ENCODE measurements at places on chromosomes 2 and 18.

- no peak for DNase-seq
Measured at GRCh38 chr18:44917216-44918141, 236.8 kb downstream of the SETBP1 start.

DNA sequence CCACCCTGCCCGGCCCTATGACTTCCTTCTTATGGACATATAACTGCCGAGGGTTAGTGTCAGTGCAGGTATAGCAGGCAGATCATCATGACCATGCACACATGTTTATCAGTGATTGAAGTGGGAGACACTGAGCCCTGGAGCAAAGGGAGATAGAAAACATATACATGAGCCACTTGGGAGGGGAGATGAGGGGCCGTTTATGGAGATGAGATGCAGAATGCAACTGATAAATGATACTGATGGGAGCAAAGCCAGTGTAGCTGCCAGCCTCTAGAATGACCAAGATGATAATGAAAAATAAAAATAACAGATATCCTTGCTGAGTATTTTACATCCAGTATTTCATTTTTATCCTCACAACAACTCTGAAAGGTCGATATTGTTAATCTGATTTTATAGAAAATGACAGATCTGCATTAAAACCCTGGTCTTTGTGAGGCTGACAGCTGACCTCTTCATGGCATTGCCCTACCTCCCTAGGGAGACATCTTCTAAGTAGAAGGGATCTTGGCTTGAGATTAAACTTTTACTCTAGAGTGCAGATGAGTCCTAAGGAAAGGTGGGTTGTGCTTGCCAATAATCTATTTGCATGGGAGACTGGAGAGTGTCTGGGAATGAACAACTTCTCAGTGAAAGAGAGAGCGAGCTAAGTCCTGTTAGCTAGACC, 178.4 kb upstream of the LHCGR start:
- no peak for DNase-seq

DNA sequence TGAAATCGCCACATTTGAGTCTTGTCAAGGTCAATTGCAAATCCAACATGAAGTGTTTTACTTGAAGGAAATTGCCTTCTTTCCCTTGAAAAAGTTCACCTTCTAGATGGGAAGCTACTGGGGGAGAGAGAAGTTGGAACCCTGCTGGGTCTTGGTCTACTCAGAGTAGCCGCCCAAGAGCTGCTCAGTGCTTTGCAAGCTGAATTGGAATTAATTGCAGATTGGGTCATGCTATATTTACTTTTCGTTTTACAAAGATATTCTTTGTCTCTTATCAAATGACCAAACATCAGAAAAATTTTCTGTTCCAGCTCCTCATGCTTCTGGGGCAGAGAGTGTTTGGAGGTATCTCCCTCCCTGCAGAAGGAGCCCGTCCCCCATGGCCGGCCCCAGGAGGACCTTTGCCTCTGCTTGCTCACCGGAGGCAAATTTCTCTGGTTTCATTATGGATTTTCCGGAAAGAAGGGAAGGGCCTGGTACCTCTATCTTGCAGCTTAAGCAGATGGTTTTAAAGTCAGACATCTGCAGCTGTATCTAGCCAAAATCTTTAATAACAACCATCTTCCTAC, 289.7 kb downstream of the MYT1L start:
- DNase-seq = no peak

DNA sequence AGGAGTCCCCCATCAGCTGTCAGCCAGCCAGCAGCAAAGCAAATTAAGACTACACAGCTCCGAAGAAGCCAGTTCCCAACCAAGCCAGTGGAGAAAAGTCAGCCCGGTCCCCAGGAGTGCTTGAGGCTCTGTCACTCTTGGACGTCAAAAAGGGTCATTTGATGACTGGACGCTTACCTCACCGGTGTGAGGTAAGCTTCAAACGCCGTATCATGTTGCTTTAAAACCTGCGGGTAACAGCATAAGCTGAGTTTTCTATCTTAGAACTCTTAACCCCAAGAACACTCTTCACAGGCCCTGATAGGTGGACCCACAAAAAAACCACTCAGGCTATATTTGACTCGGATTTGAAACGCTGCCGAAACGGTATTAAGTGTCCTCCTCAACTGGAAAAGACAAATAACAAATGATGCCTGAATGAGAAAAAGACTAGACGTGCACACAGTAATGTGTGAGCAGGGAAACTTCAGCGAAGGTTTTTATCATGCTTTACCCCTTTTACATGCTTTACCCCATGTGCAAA, 682 bp upstream of the LNPK start:
- DNase-seq = peak; percentile 14

DNA sequence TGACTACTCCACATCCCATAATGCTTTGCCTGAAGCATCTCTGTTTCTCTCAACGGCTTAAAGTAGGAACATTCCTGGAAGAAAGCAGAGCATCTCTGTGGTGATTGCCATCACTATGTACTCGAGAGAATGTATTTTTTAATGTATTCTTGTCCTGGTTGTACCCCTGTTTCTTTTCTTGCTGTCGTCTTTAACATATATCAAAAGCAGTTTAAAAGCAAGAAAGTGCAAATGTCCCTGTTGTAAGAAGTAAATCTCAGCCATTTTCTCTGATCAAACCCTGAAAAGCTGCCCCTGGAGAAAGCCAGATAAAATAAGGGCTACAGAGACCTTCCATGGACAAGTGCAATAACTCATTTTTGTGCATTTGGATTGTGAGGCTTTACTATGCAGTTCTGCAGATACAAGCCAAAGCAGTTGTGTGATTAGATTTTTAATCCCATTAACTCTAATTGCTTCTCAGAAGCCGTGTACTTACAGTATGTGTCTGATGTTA, 70.8 kb downstream of the XIRP2 start:
- no peak for DNase-seq

GRCh38 chr2:240298803-240299709, 136.4 kb upstream of the GPC1 start:
- DNase-seq = no peak

- DNase-seq = no peak
Measured at GRCh38 chr2:36405183-36405582, 49.6 kb downstream of the CRIM1 start.

DNA sequence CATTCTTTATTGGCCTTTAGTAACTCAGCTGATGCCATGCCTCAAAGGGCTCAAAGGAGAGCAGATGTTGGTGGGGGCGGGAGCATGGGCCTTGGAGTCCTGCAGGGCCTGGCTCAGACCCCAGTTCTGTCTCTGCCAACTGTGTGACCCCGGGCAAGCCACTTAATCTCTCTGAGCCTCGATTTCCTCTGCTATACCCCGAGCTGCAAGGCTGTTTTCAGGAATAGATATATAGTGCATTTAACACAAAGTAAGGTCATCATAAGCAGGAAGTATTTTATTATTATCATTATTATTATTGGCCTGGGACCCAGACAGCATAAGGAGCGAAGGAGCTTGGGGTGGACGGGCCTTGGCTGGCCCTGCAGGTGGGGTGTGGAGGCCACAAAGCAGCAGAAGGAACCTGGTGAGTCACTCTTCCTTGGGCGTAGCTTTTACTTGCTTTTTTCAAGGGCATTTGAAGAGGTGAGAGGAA, 162.7 kb downstream of the INHBB start:
- peak; percentile 70 for DNase-seq

GRCh38 chr18:6721755-6722154, 7.8 kb upstream of the ARHGAP28 start:
- DNase-seq = no peak

DNA sequence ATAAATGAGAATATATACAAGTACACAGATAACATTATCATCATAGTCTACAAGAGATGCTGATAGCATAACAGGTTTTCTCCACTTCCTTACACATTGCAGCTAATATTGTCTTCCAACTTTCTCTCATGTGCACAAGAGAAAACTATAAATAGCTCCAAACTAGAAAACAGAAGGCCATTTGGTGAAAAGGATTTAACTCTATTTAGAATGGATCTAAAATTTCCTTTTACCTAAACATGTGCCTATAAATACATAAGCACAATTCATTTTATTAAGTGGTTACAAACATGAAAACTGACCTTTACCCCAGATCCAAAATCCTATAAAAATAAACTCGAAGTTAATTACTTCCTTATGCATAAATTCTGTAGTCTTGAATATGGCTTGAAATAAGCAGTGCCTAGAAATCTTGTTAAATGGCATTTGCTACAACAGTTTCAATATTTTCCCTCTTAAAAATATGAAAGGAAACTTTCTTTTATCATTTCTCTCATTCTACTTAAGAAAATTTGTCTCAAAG, 41.6 kb downstream of the SLC25A12 start:
- DNase-seq = no peak

- DNase-seq = no peak
Measured at GRCh38 chr2:9681427-9681817, 50.6 kb upstream of the YWHAQ start.

DNA sequence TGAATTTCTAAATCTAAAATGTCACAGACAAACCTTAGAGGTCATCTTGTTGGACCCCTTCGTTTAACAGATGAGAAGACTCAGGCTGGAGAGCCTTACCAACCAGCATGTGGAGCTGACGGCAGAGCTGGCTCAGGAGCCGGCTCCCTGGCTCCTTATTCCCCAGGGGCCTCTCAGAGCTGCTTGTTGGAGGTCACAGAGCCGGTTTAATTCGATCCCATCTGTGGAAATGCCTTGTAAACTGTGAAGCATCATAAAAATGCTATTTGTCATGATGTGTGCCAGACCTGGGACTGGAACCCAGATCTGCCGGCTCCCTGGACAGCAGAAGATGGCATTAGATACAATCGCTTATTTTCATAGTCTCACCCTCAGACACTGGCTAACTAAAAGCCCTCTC, 8.2 kb upstream of the CIB4 start:
- no peak for DNase-seq

DNA sequence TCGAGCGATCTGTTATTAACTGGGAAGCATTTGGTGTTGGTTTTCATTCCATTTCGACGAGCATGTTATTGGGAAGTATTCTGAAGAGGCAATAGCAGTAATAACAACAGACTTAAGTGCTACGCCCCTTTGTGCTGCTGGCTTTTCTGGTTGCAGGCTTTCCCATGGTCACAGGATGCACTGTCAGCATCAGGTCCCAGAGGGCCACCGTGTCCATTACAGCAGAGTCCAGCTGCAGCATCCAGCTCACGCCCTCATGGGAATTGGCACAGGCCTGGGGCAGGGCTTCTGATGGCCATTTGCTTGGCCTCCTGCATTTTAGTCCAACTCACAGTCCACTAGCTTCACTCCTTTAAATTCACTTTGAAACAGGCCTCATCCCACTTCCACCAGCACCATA, 44.4 kb downstream of the BCL2L11 start:
- DNase-seq = no peak

DNA sequence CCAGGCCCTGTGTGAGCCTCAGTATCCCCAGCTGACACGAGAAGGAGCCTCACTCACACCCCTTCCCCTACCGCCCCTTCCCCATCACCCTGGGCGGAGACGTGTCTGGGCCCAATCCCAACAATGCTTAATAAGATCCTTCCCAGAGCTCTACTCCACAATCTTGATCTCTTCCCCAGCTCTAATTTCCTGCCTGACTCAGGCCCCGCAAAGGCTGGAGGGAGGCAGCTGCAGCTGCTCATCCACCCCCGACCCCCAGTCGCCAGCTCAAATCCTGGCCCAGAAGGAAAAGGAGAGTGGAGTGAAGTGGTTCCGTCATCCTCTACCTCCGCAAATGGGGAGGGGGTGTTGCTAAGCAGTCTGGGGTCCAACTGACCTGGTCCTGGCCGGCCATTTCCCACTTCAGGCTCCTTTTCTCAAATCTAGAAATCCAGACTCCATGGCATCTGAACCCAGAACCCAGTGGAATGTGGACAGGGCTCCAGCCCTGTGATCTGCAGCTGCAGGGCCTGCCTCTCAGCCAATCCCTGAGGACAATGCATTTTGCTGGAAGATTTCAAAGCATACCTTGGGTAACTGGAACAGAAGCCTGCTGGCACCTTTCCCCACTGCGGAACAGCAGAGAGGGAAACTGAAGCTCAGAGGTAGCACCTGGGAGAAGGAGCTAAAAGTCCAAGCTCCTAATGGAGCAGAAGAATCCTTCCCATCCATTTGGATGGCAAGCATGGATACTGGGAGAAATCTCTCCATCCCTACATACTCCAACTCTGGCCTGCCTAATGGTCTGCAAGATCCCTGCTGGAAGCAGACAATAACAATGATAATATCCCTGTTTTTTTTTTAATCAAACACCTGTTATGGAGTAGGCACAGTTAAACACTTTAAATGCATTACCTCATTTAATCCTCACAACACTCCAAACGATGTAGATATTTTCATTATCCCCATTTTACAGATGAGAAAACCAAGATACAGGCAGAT, 5.6 kb upstream of the TNS1 start:
- DNase-seq = no peak

GRCh38 chr2:132701810-132702209, 31.8 kb upstream of the LYPD1 start:
- peak; percentile 46 for DNase-seq

DNA sequence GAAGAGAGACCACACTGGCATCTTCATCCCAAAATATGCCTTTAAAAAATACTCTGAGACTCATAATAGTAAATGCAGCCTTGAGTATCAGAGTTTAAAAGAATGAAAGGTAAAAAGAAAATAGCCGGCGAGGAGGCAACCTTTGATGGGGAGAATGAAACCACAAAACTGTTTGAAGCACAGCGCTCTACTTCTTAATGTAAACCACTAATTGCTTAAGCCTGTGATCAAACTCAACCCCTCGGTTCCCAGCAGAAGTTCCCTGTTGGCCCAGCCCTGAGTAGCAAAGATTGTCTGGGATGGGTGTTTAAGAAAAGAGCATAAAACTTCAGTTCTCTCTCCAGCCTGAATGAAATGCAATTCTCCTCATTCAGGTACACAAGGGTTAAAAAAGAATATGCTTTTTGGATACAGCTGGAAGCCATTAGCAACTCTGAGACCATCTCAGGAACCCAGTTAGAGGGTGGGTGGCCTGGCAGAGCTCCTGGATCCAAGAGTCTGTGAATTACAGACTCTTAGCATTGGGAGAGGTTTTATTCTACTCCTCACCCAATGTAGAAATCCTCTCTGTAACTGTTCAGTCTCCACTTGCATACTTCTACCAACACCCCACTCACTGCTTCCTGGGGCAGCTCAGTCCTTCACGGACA, 44.8 kb downstream of the VIT start:
- no peak for DNase-seq

DNA sequence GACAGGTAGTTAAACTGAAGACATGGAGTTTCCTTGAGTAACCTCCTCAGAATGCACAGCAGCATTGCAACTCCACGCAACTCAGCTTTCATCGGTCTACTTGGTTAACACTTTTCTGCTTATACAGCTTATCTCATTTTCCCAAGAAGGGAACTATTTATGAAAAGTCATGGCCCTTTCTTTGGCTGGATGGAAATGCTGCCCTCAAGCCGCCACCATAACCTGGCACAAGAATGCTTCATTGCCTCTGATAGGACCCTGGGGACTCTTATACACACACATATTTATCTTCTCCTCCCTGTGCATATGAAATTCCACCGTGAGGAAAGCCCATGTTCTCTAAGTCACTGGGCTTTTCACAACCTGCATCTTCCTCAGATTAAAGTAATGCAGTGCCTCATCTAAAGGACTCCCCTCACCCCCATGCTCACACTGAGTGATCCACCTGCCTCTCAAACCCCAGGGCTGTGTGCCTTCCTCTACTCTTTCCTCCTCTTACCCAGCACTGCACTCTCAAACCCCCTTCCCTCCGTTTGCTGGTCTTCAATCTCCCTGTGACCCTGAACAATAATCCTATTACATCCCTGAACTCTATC, 192.0 kb upstream of the HNRNPA3 start:
- no peak for DNase-seq

GRCh38 chr2:159069229-159069628, 100.8 kb downstream of the TANC1 start:
- DNase-seq = no peak
